ENCODE measurements at places on chromosomes 3 and 15.

DNA sequence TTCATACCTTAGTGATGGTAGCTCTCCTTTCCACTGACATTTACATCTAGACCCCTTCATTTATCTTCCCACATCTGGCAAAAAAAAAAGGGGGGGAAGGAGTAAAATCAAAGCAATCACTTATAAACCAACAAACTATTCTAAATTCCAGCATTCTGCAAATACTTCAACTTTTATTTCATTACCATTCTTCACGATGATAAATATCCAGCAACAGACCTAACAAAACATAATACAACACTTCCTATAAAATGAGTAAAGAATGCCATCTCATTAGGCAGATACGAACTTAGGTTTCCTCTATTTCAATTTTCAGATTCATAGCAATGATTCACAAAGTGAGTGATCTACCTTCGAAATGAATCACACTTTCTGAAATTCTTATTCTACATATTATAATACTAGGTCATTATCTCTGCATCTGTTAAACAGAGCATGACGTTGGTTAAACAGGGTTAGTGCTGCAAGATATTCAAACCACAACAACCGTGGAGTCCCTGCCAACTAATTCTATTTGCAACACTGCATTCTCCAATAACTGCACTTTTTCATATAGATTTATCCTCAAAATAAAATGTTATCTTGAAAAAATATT, at the start of gene LRRFIP2:
Gene LRRFIP2, minus strand, starts transcription at position 51 of the 595 bp plus-strand sequence. CDS start 25,599 bp downstream, outside the sequence.
- peak; percentile 22 for DNase-seq

DNA sequence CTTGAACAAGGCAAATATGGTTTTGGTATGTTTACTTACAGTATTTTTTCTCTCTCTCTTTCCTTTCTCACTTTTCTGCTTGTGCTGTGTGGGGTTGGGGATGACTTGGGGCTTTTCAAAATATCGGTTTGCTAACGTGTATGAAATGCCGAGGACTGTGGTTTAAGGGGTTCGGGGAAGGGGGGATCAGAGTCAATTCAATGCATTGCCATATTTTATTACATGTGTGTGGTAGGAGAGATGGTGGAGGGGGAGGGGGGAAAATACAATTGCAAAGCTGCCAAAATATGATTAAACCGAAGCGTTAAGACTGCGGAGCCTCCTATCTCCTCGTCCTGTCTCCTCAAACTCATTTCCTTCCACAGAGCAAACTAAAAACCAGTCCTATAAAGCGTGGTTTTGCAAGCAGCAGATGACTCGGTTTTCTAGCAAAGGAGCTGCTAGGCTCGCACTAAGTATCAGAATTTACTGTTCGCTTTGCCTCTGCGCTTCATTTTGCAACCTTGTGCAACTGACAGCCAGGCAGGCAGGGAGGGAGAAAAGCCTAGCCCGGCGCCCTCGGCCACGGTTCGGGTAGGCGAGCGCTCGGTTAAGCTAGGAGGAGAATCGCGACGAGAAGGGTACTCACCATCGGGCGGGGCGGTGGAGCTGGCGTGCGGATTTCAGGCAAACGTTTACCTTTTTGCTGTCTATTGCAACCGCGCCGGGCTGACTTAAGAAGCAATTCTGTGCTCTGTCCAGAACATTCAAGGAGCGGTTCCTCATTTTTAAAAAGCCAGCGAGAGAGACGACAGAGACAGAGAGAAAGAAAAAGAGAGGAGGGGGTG, 4.0 kb upstream of the NR2F2 start:
- peak; percentile 95 for DNase-seq

- DNase-seq = peak; percentile 8
Observed at GRCh38 chr15:49439678-49440395, 16.8 kb downstream of the FGF7 start.

GRCh38 chr3:30343067-30343831, 263.2 kb upstream of the TGFBR2 start:
- DNase-seq = no peak

DNA sequence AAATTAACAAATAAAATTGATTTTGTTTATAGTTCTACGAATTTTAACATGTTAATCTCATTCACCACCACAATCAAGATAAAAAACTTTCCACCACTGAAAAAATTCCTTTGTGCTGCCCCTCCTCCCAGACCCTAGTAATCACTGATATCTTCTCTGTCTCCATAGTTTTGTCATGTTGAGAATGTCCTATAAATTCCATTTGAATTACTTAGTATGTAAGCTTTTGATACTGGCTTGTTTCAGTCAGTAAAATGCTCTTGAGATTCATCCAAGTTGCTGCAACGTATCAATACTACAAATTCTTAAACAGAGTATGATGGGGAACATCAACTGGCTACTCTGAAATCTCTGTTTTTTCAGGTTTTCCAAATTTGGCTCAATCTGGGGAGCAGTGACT, 129.6 kb downstream of the CTNNB1 start:
- no peak for DNase-seq

DNA sequence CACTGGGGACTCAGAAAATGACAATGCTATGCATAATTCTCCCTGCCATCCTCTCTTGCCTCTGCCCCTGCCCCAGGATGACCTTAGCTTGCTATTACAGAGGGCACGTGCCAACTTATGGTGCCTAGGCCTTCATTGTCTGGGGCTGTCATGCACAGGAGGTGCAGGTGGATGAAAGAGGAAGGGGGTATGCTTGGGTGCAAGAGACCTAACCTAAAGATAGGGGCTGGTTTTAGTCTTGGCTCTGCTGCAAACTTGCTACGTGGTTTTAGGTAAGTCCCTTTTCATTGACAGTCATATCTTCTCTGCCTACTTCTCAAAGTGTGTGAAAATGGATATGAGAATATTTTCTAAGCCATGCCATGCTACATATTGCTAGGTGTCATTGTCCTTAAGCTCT, 161.3 kb downstream of the EPHB1 start:
- DNase-seq = no peak

DNA sequence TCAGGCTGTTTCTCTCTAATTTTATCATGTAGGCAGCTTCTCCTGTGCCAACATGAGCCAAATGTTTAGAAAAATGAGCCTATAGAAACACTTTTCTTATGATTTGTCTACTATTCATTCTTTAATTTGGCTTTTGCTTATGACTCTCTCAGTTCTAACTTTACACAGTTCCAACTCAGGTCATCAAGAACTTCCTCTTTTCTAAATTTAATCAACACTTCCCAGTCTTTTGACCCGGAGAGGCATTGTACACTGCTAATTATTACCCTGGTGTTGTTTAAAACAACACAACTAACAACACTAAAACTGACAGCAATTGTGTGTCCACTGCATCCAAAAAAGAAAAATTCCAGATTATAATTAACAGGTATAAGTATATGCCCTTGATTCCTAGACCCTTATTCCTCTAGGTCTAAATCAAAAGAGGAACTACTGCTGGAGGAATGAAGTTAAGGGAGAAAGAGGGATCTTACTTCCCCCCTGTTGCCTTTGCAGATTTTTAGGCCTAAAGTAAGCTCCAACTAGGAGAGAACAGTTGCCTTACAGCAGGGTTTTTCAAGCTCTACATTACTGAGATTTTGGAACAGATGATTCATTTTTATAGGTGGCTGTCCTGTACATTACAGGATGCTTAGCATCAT, 332.2 kb upstream of the GOLIM4 start:
- DNase-seq = peak; percentile 24

GRCh38 chr3:47280519-47280918, 2.1 kb downstream of the KIF9 start:
- DNase-seq = no peak

- no peak for DNase-seq
Observed at GRCh38 chr15:70164910-70165715, 67.4 kb upstream of the TLE3 start.

- DNase-seq = no peak
Observed at GRCh38 chr15:68186671-68187397, 18.3 kb downstream of the CALML4 start.

DNA sequence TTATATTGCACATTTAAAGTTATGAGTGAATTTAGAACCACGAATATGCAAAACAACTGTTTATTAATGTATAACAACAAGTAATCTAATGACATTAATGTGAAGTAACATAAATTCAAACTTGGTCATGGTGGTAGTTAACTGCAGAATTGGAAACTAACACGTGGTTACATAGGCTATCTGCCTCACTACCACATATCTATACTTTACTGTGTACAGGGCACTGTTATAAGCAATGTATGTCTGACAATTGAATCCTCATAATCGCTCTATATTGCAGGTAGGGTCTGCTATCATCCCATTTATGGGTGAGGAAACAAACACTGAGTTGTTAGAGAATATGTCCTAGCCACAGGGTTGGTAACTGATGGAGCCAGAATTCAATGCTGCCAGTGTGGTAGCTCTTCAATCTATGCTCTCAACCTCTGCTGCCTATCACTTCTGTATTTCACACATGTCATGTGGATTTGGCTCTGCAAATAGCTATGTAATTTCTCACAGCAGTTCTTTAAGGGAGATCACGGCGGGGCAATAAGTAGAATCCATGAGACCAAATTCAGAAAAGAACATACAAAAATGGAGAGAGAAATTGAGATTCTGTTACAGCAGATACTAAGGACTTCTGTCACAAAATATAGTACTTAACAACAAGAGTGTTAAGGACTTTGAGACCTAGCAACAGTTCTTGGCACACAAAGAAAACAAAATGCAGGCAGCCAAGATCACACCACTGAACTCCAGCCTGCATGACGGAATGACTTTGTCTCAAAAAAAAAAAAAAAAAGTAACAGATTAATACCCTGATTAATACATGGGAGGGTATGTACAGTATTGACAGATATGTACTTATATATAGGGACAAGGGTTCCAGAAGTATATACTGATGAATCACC, 100.0 kb upstream of the CSPG5 start:
- no peak for DNase-seq

DNA sequence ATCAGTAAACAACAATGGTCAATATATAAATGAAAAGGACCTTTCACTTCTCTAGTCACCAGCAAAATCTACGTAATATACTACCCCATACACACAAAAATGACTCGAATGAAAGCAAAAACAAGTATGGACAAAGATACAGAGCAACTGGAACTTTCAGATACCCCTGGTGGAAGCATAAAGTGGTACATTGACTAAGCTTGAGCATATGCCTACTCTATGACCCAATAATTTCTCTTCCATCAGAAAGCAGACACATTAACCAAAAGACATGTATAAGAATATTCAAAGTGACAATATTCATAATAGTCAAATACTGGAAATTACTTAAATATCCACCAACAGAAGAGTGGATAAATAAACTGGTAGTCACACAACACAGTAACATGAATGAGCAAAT, 86.0 kb downstream of the EFL1 start:
- DNase-seq = no peak

GRCh38 chr15:59247364-59247763, 40.7 kb downstream of the LDHAL6B start:
- DNase-seq = peak; percentile 60

DNA sequence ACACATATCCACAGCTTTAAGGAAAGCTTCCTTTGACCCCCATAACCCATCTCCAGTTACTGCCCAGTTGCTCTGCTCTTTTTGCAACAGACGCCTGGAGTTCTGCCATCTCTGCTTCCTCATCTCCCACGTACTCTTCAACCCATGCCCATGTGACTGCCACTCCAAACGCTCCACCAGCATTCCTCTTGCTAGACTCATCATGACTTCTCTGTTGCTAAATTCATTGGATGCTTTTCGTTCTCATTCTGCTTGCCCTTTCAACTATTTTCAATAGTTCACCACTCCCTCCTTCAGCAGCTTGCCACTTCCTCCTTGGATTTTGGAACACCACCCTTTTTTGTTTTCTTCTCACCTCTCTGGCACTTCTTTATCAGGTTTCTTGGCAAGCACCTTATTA, 2.7 kb upstream of the KNSTRN start:
- DNase-seq = no peak

GRCh38 chr15:48522911-48523310, 122.6 kb downstream of the FBN1 start:
- DNase-seq = no peak

DNA sequence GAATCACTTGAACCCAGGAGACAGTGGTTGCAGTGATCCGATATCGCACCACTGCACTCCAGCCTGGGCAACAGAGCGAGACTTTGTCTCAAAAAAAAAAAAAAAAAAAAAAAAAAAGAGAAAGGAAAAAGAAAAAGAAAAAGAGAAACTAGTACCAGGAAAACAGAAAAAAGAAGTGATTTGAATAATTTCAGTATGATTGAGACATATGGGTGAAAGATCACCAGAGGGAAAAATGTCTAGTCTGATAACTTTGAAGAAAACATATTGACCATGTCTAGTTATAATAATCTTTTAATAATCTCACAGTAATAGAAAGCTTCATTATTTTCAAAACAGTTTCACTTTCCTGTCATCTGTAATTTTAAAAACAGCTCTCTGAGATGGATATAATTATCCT, 16.4 kb downstream of the TGFBR2 start:
- DNase-seq = no peak

DNA sequence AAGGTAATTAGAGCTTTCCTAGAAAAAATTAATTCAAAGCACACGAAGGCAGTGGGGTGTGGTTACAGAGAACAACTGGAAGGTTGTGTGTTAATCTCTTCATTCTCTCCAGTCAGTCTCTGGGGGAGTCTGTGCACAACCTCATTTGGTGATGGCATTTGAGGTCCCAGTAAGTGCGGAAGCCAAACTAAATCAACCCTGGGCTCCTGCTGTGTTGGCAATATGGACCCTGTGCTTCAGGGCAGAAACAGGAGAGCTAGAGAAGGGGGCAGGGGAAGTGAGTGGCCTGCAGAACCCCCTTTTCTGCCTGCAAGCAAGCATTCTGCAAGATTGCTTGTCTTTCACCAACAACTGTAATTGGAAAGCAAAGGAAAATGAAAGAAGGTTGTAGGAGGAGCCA, 195.9 kb upstream of the ST8SIA2 start:
- DNase-seq = no peak

DNA sequence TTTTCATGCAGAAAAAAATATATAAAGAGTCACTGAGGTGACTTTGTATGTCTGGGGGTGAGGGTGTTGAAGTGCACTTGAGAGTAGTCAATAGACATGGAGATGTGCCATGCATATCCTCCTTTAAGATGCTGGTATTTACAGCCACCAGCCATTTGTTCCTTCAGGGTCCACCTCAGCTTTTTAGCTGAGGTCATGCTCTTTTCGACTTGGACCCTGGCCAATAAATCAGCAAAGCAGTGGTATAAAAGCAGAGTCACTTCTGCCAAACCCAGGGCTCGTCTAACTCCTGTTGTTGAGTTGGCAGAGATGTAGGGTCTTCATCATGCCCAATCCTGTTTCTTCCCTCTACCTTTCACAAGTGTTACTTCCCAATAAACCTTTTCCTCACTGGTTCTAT, 75.1 kb upstream of the OSTN start:
- no peak for DNase-seq

GRCh38 chr3:126935756-126936509, 47.0 kb upstream of the PLXNA1 start:
- no peak for DNase-seq

- DNase-seq = no peak
Observed at GRCh38 chr15:98438326-98438725, 210.0 kb upstream of the IGF1R start.

GRCh38 chr3:43405888-43406642, 119.7 kb downstream of the SNRK start:
- DNase-seq = no peak
